ENCODE measurements at places on chromosomes 12 and 14. TPM values are rescaled to one million over a fixed set of nuclear protein-coding genes. Genes with fewer than 3 reads are reported as not detected.

Gene APEX1
- 187 TPM for polyA plus RNA-seq

DNA sequence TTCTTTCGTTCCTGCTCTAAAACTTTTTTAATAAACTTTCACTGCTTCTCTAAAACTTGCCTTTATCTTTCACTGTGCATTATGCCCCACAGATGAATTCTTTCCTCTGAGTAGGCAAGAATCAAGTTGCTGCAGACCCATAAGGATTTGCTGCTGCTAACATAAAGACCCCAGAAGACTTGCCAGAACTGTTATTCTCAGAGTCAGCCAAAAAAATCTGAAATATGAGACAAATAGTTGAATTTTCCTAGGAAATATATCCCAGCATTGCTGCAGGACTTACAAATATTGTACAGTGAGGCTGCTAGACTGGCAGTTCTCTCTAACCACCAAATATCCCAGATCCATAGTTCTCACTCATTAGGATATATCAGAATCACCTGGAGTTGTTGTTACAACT is 349.1 kb upstream of the FLRT2 start:
- H3K27ac ChIP-seq = no peak overlapping the region
- H3K27me3 ChIP-seq = no peaks in the 10 kb centered on the region
- H3K4me3 ChIP-seq = no peak overlapping the region
- no peak for DNase-seq
- no peaks in the 10 kb centered on the region for H3K36me3 ChIP-seq

Gene MAP1LC3B2
- polyA plus RNA-seq = 11.4 TPM

Gene TAS2R43
- polyA plus RNA-seq = not detected

Gene KRT79
- polyA plus RNA-seq = not detected

Gene B4GALNT3
- 0.29 TPM for polyA plus RNA-seq

Gene OR6C68
- not detected for polyA plus RNA-seq

GRCh38 chr12:130300737-130301535 is 36.8 kb upstream of the PIWIL1 start:
- H3K27me3 ChIP-seq = no peaks in the 10 kb centered on the region
- no peaks in the 10 kb centered on the region for H3K36me3 ChIP-seq
- no peak overlapping the region for H3K4me3 ChIP-seq

Gene GLIPR1L1
- not detected for polyA plus RNA-seq

DNA sequence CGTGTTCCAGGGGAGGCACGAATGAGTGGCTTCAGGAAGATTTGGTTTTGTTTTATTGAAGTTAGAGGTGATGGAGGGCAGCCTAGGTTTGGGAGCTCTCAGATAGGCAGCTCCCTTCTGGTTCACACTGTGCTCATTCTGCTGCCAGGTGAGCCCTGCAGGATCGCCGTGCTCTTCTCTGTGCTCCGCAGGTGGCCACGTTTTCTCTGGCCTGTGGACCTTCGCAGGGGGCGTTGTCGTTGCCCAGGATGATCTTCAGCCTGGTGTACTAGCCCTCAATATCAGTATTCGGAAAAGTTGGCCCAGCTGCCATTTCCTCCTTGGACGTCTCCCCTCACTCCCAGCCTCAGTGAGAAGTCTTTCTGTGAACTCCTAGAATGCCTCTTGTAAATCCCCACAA is 69.5 kb downstream of the PELI2 start:
- DNase-seq = no peak
- H3K27me3 ChIP-seq = no peaks in the 10 kb centered on the region

Gene EFS
- not detected for polyA plus RNA-seq

Measured in naive B cell (primary cell).